ENCODE measurements at places on chromosomes 11 and 22.

DNA sequence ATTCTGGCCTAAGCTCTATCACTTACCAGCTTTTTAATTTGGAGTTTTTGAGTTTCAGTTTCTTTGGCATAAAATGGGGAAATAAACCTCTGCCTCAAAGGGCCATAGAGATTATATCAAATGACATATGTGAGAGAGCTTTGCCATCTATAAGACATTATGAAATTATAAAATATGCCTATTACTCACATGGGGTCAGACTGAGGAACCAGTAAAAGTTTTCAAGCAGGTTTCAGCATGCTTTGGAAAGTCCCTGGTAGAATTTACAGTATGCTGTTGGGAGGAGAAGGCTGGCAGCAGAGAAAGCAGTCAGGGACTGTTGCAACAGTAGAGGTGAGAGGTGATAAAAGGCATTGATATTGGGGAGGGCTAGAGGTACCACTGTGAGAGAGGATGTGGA is 13.6 kb upstream of the MTNR1B start:
- no peak for DNase-seq

- DNase-seq: no peak
Observed at GRCh38 chr22:32340411-32340810, 17.3 kb upstream of the RFPL3 start.

DNA sequence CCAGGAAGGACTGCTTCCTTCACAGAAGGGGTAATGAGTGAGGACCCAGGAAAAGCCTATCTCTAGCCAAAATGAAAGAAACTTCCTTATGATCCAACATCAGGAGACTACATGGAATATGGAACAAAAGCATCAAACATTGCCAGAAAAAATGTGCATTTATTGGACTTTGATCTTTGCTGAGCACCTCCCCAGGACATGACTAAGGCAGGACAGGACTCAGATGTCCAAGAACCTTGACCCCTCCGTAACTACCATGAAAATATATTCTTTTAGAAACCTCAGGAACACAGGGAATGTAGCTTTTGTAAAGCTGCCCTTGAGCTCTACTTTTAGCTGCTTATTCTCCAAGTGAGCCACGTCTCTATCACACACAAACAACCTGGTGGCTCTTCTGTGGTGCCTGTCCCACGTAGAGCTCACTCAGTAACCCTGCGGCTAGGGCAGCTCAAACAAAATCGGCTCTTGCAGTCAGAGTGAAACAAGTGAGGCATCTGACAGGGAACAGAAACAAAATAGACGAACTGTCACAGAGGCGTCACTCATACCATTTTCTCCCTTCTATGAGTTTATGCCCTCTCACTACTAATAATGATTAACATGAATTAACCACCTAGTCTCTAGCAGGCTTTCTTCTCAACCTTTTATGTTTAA is 471.5 kb upstream of the API5 start:
- DNase-seq: no peak

- DNase-seq: no peak
Observed at GRCh38 chr11:65634905-65635731, 2.8 kb upstream of the SIPA1 start.

DNA sequence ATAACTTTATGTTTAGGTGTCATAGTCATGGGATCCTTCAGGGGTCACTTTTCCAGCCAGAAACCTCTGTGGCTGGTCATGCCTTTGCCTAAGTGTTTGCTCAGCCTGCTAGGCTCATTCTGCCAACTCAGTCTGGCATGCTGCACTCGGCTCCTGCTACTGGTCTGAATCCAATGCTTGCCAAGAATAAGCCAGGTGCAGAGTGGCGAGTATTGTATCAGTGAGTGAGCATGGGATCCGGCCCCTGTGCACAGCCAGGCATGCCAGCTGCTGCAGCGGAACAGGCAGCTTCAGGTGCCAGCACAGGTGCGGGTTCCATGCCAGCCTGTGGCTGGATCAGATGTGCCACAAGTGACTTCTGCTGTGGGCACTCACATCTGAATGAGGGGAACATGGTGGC is 1269.3 kb upstream of the CNTN5 start:
- DNase-seq: peak; percentile 80

DNA sequence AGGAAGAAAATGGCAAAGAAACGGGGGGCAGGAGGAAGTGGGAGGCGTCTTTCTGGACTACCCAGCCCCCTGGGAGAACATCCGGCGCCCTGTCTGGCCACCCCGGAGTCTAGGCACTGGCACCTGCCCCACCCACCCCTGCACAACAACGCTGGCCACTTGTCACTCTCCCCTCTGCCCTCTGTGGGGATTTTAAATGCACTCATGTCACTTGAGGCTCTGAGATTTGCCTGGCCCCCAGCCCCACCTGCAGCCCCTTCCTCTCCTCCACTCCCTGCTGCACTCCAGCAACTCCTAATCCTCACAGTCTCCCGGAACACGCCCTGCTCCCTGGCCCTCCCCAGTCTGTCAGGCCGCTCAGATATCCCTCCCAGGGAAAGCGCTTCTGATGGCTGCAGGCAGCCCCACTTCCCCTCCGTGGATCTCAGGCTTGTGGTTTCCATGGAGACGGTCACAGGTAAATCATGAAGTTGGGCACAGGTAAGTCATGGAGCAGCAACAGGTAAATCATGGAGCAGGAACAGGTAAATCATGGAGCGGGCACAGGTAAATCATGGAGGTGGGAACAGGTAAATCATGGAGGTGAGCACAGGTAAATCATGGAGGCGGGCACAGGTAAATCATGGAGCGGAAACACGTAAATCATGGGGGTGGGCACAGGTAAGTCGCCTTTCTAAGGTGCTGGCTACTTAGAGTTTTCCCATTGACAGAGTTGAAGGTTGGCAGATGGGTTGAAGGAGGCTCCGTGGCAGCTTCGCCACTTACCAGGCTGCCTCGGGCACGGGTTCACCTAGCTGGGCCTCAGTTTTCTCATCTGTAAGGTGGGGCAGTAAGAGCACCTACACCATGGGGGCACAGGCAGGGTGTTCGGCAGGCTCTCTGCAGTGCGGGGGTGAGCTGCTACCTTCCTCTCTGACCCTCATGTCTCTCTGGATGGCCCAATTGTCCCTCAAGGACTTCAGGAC is 79.0 kb upstream of the SHISAL1 start:
- DNase-seq: peak; percentile 27

DNA sequence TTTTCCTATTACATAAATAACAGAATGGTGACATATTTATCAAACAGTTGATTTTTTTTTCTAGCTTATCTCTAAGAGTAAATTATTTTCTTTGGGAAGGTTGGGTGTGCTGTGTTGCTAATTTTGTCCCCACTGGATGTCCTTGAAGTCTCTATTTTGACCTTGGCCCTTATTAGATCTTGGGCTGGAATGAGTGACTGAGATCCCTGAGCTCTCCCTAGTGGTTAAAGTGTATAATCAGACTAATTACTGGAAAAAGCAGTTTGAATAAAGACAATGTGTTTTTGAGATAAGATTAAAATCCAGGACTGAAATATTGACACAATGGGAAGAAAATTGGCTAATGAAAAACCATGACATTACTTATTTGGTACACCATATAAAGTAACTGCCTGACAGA is 56.1 kb downstream of the AASDHPPT start:
- no peak for DNase-seq

DNA sequence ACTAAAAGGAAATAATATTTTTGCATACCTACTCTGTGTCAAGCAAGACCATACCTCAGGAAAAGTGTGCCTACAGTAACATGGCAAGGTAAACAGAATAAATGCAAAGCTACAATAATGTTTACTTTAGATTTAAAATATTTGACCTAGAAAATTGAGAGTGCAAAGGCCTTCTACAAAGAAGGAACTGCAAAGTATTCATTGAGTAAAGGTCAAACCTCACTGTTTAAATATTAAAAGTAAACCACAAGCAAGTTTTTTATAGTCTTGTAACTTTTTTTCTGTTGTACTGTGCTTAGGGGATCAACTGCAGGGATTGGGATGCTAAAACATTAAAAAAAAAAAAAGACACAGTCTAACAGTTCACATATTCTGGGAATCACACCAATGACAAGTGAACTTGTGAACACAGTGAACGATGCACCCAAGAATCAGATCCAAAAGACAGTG is 48.8 kb downstream of the CWF19L2 start:
- DNase-seq: no peak
